ENCODE measurements at places on chromosomes 5 and 9.

- no peak for DNase-seq
Measured at GRCh38 chr9:16591092-16591491, 279.4 kb downstream of the BNC2 start.

GRCh38 chr9:104025104-104025503 is 69.0 kb upstream of the SMC2 start:
- peak; percentile 2 for DNase-seq

GRCh38 chr5:135462304-135462703 is 10.2 kb upstream of the TIFAB start:
- DNase-seq = peak; percentile 30

DNA sequence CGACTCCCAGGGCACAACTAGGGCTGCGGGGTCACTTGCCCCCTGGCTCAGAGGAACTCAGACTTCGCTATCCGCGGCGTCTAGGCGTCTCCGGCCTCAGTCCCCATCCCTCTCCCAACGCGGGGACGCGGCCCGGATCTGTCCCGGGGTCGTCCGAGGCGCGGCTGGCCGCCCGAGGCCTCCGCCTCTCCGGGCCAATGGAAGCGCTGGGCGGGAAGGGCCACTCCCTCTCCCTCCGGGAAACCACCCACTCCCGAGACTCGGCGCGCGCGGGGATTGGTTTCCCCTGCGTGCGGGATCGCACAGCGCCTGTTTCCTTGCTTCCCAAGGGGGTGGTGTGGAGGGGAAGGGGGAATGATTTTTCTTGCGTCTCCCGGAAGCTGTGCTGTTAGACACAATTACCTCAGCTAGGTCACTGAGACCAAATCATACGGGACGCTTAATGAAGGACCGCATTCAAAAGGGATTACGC is 38.3 kb downstream of the NR2F1 start:
- peak; percentile 58 for DNase-seq

DNA sequence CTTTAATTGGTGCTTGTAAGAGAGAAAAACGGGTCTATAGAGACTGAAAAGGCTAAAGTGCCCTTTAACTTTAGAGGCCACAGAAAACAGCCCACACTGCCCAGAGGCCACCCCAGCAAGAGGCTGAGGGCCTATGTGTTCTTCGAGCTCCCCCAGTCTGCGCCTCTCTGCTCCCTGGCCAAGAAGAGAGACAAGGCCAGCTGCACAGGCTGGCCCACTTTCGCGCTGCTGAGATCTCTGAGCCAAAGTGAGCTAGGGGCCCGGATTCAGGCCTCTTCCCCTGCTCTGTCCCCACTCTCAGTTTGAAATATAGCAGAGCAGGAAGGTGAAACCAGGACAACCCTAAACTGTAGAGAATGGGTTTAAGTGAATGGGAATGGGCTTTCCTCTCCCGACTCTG is 132.0 kb upstream of the TRIM32 start:
- no peak for DNase-seq

- DNase-seq = no peak
Measured at GRCh38 chr5:36323926-36324781, 22.5 kb upstream of the RANBP3L start.

GRCh38 chr9:106616026-106616425 is 246.9 kb upstream of the ZNF462 start:
- DNase-seq = peak; percentile 31

- no peak for DNase-seq
Measured at GRCh38 chr5:107858324-107858723, 187.6 kb upstream of the EFNA5 start.

DNA sequence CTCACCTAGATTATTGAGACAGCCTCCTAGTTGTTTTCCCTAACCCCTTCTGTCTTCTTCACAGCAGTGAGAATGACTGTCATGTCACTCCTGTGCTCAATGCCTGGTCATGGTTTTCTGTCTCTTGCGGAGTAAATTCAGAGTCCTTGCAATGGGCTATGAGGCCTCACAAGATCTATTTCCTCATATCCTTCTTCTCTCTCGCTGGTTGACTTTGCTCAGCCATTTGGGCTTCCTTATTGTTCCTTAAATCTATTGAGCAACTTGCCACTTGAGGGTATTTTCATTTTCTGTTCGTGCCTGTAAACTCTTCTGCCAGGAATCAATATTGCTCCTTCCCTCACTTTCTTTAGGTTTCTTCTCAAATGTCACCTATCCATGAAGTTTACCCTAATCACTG is 9.0 kb downstream of the PPP3R2 start:
- no peak for DNase-seq

GRCh38 chr5:108675736-108676135 is 72.0 kb upstream of the FER start:
- DNase-seq = no peak

DNA sequence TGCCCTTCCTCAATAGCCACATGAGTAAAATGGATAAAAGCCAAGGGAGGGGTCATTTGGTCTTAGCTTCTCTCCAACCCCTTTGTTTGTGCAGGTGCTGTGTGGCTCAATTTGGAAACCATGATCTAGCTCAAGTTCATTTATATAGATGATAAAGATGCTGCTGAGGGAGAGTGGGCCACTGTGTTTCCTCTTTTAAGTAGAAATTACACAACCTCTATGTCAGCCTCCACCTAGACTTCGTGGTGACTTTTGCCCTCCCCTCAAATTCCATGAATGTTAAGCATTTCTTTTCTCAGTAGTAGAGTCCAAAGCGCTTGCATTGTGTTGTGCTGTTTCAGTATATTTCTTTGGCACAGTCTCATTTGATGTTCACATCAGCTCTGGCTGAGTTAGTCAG is 241.4 kb downstream of the ARHGAP26 start:
- DNase-seq = peak; percentile 89

GRCh38 chr9:4667681-4668080 is 1.4 kb upstream of the SPATA6L start:
- no peak for DNase-seq

GRCh38 chr9:124453586-124454191 is 3.4 kb downstream of the ADGRD2 start:
- no peak for DNase-seq

- DNase-seq = no peak
Measured at GRCh38 chr9:87635656-87636501, 90.0 kb upstream of the CTSL start.

DNA sequence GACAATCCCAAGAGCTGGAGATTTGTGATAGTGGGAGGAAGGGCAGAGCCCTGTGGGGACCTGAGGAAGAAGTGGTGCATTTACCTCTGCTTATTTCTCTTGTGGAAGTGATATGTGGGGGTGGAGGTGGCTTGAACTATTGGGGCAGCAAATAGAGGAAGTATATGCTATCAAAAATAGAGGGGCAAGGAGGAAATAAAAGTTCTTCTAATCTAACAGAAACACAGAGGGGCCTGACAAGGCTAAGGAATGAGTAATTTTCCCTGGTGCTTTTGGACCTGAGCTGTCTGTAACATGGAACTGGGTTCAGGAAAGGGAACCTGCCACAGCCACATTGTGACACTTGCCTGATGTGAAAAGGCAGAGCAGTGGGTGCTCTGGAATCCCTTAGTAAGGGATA is 378.6 kb upstream of the KLF4 start:
- DNase-seq = no peak

GRCh38 chr9:121307976-121308375 is 40.0 kb downstream of the GSN start:
- no peak for DNase-seq

- DNase-seq = no peak
Measured at GRCh38 chr5:160209917-160210316, 19.4 kb upstream of the FABP6 start.

- DNase-seq = no peak
Measured at GRCh38 chr9:131290036-131290766, 678 bp downstream of the PLPP7 start.

Data from fibroblast of upper back skin (primary cell).